Stimulated activated CD4-positive, alpha-beta T cell treated with anti-CD3 and anti-CD28 coated beads, TNF-alpha, amount 100 ng/mL, for 1 hour (primary cell): ENCODE measurements at places on chromosomes 3 and 15.
A peak's percentile ranks its signal among the peaks of the same experiment; 100 is the strongest.

- no peak for DNase-seq
Measured at GRCh38 chr15:72887376-72887775, 103.8 kb upstream of the ADPGK start.

GRCh38 chr15:98586066-98586465 is 62.3 kb upstream of the IGF1R start:
- DNase-seq = no peak

DNA sequence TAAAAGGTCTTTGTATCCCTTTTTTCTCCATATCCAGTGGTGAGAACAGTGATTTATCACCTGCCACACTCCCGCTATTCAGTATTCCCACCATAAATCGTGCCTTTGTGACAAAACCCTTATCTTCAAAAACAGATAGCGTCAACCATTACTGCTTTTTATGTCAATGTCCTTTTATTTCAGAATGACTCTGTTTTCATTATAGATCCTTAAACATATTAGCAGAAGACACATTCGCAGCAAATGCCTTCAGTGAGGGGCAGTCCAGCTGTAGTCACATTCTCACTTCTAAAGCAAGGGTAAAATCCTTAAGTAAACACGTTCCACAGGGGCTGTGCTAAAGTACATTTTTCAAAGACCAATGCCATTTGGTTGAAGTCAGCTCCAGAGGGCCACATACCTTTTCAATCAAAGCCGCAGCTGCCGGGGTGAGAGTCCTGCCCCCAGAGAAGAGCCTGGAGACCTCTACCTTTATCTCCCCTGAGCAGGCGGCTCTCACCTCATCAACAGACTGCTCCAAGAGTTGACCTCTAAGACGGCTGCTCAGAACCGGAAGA is 53.4 kb downstream of the PDZRN3 start:
- no peak for DNase-seq

GRCh38 chr3:21158861-21159542 is 592.0 kb downstream of the ZNF385D start:
- DNase-seq = no peak

DNA sequence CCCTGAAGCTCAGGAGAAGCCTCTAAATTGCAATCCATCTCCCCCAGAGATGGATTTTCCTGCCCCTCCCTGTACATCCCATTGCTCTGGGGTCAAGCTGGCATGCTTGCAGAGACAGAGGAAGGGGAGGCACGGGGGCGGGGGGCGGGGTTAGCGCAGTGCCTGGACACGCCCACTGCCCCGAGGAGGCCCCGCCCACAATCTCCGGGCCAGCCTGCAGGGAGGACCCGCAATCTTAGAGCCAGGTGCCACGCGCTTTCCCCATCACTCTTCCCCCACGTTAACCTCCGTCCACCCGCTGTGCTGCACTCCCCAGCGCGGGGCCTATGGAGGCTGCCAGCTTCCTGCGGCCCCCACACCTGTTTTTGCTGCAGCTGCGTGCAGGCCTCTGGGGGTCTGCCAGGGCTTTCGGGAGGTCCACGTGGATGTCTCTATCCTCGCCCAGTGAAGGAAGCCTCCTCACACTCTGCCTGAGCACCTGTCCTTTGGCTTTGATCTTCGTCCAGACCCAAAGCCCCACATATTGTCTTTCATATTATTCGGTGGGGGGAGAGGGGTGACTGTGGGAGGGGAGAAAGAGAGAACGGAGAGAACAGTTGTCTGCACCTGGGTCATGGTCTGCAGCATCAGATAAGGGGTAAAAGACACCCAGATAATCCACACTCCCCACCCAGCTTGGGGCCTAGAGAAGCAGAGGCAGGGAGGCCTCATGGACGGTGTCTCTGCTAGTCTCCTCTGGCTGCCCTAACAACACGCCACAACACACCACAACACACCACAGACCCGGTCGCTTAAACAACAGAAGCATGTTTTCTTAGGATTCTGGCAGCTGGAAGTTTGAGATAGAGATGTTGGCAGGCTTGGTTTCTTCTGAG is 118.0 kb upstream of the MEF2A start:
- no peak for DNase-seq

- no peak for DNase-seq
Measured at GRCh38 chr15:50344006-50344464, 11.0 kb downstream of the GABPB1 start.

DNA sequence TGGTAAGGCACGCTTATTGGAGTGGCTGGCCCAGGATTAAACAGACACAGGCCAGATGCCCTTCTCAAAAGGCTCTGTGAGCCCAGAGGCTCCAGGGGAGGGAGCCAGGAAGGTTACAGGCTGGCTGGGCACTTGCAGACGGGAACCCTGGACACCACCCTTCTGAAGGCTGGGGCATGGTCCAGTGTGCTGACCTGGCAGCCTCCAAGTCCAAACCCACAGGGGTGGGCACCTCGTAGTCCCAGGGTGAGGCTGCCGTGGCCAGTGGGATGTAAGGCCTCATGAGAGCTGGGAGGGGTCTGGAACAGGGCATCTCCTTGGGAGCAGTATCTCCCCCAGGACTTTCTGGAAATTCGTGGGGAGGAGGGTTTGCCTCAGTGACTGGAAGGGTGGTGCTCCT is 19.6 kb downstream of the EFCC1 start:
- no peak for DNase-seq

DNA sequence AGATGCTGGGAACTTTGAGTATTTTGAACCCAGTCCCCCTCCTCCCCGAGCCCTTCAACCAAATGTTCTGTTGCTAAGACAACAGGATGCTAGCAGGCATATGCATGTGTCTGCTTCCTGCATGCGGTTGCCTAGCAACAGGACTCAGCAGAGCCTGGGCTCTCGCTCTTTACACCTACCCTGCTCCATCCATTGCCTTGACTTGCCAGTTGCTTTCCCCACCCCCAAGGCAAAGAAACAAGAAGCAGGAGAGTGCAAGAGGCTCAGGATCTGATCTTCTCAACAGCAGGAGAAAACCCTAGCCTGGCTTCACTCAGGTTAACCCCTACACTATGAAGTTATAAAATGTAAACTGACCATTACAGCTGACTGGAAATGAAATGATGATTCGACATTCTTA is 393.0 kb downstream of the IGSF11 start:
- DNase-seq = no peak

DNA sequence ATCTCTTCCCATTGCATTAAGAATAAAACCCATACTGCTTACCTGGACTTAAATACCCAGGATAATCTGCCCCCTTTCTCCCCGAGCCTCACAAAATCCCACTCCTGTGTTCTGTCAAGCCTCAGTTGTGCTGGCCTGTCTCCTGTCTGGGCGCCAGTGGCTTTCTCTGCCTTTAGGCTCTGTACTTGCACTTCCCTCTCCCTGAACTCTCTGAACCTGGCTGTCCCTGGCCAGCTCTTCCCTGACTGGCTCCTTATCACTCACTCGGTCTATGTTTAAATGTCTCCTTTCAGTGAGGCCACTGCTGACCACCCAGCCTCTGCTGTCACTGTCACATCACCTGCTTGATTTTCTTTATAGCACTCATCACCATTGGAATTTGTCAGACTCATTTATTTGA is 382.7 kb upstream of the PPP2R3A start:
- DNase-seq = no peak

GRCh38 chr15:40097968-40098476 is 10.7 kb downstream of the BMF start:
- DNase-seq = no peak

DNA sequence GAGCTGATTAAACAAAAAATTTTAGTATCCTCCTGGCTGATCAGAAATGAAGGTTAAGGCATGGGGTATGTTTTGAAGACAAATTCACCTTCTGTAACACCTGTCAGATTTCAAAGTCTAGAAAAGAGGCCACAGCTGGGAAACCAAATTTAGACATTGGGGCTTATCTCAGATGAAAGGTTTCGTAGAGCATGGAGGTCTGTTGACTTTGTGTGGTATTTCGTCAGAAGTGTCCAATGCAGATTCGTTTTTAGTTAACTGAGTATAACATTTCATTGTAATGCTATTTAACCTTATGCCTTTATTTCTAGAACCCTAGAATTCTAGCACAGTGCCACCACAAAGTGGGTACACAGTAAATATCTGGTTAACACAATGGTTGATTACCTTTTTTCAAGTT is 61.7 kb downstream of the FNDC3B start:
- no peak for DNase-seq

- no peak for DNase-seq
Measured at GRCh38 chr3:195101927-195102608, 168.9 kb downstream of the XXYLT1 start.

DNA sequence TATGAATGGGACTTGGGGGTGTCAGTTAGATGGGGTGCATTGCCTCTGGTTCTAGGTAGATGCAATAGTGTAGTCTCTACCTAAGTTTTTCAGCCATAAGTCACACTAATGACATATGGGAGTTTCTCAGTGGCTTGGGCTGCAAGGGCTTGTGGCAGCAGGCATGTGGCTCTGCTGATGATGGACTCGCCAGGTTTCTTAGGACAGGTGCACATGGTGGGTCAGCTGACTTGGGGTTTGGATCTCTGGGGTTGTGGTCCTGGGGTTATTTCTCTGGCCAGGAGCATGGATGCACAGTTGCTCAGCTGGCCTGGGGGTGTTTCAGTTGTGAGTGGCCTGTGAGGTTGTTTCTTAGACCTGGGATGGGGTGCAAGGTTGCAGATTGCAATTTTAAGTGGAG is 120.0 kb upstream of the DCBLD2 start:
- no peak for DNase-seq

- DNase-seq = no peak
Measured at GRCh38 chr3:31959951-31960792, 20.9 kb downstream of the OSBPL10 start.

GRCh38 chr3:20832963-20833362 is 647.0 kb upstream of the SGO1 start:
- DNase-seq = no peak

DNA sequence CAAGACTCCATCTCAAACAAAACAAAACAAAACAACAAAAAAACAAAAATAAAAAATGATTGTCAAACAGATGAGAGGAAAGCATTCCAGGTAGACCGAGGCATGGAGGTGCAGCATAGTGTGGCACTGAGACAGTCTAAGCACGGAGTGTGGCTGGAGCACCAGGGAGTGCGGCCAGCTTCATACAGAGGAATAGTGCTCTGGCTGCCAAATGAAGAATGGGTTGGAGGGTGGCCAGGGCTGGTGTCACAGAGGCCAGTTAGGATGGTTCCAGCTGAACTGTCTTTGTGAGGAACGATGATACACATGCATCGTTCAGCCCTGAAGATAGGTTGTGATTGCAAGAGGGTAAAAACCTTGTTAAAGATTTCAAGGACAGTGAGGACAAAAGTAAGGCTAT is 28.3 kb downstream of the MITF start:
- DNase-seq = no peak

DNA sequence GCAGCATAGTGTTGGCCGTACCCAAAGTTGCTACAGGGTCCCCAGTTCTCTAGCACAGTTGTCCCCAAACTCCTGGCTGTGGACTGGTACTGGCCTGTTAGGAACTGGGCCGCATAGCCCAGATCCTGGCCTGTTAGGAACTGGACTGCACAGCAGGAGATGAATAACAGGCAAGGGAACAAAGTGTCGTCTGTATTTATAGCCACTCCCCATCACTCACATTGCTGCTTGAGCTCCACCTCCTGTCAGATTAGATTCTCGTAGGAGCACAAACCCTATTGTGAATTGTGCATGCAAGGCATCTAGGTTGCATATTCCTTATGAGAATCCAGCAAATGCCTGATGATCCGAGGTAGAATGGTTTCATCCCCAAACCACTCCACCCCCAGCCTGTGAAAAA is 604.0 kb upstream of the LMCD1 start:
- DNase-seq = no peak

DNA sequence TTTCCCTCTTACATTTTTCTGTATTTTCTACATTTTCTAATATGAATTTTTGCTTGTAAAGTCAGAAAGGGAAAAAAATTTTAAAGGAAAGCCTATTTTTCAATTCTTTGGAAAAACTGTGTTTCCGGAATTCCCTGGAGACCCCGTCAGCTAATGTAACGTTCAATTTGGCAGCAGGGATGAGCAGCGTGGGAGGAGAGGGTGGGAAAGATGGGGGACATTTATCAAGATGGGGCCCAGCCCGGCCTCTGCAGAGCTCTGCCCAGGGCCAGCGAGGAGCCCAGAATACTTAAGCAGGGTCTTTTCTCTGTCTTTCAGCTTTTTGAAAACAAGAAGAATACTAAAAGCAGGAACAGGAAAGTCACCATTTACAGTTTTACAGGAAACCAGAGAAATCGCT is 129.0 kb downstream of the LRRK1 start:
- DNase-seq = no peak

DNA sequence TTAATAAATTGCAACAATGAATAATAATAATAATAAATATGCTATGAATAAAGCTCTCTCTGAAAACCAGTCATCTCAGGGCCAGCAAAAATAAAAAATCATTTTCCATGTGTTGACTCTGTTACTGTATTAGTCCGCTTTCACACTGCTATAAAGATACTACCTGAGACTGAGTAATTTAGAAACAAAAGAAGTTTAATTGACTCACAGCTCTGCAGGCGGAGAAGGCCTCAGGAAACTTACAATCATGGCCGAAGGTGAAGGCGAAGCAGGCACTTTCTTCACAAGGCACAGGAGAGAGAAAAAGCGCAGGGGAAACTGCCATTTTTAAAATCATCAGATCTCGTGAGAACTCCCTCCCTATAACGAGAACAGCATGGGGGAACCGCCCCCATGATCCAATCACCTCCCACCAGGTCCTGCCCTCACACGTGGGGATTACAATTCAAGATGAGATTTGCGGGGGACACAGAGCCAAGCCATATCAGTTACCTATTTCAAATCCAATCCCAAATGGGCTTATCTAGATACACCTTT is 224.1 kb downstream of the IGSF11 start:
- DNase-seq = no peak

GRCh38 chr3:46947981-46948791 is 28.4 kb downstream of the CCDC12 start:
- no peak for DNase-seq

GRCh38 chr3:57555306-57555705 is 768 bp upstream of the PDE12 start:
- DNase-seq = no peak

GRCh38 chr15:57578288-57578900 is 13.3 kb upstream of the MYZAP start:
- DNase-seq = no peak

GRCh38 chr15:63358241-63359029 is 23.2 kb downstream of the CA12 start:
- DNase-seq = no peak

GRCh38 chr3:27471923-27472550 is 12.1 kb downstream of the SLC4A7 start:
- no peak for DNase-seq

- no peak for DNase-seq
Measured at GRCh38 chr15:48647962-48648361, 2.5 kb upstream of the FBN1 start.

GRCh38 chr3:52343946-52344600 is 28.0 kb downstream of the DNAH1 start:
- no peak for DNase-seq

DNA sequence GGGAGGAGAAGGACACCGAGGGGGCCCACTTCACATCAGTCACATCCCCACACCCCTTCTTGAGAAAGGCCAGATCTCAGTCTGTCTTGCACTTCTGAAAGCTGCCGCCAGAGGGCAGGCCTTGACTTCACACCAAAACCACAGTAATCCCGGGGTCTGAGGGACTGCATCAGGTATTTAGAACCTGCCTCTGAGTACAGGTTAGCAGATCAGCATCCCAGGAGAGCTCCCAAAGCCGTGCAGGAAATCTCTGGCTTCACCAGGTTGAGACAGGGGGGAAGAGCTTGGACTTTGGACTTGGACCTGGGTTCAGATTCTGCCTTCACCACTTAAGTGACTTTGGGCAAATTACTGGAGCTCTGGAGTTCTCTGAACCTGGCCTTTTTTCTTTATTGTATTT is 50.3 kb downstream of the LHFPL4 start:
- DNase-seq = peak; percentile 29

- DNase-seq = no peak
Measured at GRCh38 chr15:55535436-55535835, 27.4 kb upstream of the DNAAF4 start.
